PC-3 (cell line): ENCODE measurements at places on chromosomes 3 and 15. TPM values are rescaled to one million over a fixed set of nuclear protein-coding genes. Genes with fewer than 3 reads are reported as not detected.

Gene PPP2R3A
- total RNA-seq = 9.4 and 12.3 TPM in 2 replicates

DNA sequence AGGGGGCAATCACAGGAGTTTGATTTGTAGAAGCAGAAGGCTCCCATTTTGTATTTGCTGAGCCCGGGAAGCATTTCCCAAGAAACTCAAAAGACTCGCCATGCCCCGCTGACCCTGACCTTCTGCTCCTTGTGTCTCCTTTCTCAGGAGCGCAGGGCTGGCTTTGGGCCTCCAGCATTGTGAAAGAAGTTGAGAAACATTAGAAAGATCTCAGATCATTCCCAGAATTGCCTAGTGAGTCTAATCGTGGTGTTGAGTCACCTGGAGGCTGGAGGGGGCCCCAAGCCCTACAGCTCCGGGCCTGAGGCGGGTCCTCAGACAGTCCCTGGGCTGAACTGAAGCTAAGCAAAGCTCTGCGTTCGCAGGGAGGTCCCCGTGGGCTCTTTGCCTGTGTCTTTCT lies 10.9 kb upstream of the PIGZ start:
- H3K4me1 ChIP-seq = no peaks in the 10 kb centered on the region
- no peaks in the 10 kb centered on the region for H3K36me3 ChIP-seq
- H3K4me3 ChIP-seq = no peak overlapping the region

DNA sequence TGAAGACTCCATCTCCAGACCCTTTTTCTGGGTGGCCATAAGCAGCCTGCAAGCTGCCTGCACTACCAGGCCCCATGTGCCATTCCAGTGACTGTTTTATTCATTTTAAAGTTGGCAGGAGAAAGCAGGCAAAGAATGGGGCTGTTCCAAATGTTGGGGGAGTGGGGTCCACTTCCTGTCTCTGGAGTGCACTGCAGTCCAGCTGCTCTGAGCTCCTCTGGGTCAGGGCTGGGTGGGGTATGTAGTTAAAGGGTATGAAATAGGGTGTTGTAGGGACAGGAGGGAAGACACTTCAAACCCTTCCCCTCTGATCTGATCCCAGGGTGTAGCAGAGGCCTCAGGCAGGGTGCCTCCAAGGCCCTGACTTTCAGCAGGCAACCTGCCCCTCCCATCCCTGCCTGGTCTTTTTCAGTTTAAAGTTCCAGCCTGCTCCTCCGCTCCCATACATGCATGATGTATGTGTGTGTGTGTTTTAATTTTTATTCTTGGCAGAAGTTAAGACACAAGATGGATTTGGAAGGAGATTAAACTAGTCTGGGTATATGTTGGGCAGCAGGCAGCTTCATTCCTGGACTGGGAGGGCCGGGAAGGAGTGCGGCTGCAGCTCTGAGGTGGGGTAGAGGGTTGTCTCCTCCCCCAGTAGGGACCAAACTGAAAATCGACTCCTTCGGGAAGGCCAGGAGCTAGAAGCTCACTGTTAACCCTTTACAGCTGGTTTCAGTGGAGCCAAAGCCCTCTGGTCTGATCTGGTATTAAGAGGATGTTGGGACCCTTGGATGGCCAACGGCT lies 17.3 kb downstream of the BOC start:
- H3K4me3 ChIP-seq = no peak overlapping the region
- H3K36me3 ChIP-seq = no peaks in the 10 kb centered on the region
- no peak for DNase-seq
- H3K4me1 ChIP-seq = peaks cover 26% of the 10 kb centered on the region
- no peak overlapping the region for H3K27ac ChIP-seq

DNA sequence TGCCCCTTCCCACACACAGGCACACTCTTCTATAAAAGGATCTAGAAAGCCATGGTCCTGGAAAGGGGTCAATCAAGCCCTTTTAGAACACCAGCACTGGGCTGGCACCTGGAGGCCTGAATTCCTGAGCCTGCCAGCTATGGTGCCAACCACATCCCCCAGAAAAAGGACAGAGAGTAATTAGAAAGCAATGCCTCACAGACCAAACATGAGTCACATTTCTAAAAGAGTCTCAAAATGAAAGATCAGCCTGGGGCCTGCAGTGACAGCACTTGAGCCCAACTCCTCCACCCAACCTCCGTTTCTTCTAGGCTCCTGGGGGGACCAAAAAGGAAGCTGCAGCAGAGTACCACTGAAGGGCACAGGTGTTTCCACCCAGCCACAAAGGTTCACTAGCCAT lies 14.1 kb downstream of the MYLK start:
- H3K36me3 ChIP-seq = no peaks in the 10 kb centered on the region
- H3K4me3 ChIP-seq = no peak overlapping the region
- H3K27ac ChIP-seq = no peak overlapping the region

DNA sequence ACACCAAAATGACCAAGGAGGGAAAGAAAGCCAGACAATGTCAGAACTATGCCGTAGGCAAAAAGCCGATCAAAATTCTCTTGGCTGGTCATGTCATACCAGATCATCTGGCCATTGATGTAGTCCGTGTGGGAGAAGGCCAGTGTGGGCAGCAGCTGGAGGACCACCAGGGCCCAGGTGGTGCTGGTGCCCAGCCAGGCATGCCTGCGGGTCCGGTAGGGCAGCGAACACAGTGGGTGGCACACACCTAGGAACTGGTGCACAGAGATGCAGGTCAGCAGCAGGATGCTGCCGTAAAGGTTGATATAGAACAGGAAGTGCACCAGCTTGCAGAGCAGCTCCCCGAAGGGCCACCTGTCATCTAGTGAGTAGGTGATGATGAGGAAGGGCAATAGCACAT lies 39.5 kb downstream of the MFSD1 start:
- DNase-seq = no peak
- no peaks in the 10 kb centered on the region for H3K27me3 ChIP-seq
- H3K36me3 ChIP-seq = no peaks in the 10 kb centered on the region
- no peaks in the 10 kb centered on the region for H3K4me1 ChIP-seq
